ENCODE measurements at places on chromosomes 2 and 18.

- no peak for DNase-seq
Measured at GRCh38 chr2:130336877-130337734, 5.6 kb upstream of the IMP4 start.

DNA sequence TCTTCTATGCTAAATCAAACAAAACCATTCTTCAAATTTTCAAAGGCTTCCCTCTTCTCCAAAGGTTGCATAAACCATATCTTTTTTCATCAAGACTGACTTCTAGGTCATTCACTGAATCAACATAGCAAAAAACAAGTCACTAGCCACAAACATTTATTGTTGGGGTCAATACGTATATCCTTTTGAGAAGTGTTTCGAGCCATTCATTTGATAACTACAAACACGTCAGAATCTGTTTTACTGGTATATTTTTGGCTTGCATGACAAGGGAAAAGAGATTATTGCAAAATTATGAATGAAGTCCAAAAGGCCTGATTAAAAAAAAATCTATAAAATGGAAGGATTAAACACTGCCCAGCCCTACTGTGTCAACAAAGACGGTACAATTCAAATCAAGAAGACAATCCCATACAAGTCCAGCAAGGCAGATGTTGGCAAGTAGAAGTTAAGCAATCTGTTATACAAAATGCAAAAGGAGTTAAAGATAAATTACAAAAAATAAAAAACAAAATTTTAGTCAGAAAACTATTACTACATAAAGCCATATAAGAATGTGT, 222.4 kb downstream of the SRBD1 start:
- no peak for DNase-seq

DNA sequence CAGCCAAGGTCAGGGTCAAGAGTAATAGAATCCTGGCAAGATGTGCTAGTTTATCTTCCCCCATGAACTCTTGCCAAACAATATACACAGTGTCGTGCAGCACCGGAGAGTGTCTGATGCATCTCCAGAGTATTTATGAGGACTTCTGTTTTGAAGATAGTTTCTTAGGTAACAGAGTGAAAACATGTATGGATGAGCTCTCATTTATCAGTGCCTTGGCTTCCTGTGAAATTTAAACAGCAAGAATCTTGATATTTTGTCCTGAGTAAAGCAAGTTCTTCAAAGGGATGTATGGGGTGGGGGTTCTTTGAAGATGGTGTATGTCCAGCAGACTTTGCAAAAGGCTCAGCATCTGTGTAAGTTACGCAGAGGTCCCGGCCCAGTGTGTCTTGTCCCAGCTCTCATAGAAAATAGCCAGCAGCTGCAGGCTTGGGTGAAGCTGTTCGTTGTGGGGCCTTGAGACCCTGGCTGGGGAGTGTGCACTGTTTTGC, 361.0 kb upstream of the NT5C1B start:
- DNase-seq: no peak

- DNase-seq: no peak
Measured at GRCh38 chr2:130336150-130336876, 6.4 kb upstream of the IMP4 start.
